Activated naive CD4-positive, alpha-beta T cell (primary cell): ENCODE measurements at places on chromosomes 5 and 9.

DNA sequence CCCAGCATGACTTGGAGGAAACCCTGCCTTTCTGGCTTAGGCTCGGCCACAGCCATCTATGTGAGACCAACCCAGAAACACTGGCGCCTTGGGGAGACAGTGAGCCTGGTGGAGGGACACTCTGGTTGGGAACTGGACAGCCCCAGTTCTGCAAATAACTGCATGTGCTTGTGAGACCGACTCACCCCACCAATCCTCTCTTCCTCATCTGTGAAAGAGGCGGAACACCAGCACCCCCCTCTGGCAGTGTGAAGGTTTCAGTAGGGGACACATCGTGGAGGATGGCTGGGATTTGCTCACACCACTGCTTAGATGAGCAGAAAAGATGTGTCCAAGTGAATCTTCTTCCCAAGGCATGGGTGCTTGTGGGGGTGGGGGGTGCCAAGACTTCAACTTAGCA lies 43.4 kb upstream of the N4BP3 start:
- DNase-seq, result no peak

DNA sequence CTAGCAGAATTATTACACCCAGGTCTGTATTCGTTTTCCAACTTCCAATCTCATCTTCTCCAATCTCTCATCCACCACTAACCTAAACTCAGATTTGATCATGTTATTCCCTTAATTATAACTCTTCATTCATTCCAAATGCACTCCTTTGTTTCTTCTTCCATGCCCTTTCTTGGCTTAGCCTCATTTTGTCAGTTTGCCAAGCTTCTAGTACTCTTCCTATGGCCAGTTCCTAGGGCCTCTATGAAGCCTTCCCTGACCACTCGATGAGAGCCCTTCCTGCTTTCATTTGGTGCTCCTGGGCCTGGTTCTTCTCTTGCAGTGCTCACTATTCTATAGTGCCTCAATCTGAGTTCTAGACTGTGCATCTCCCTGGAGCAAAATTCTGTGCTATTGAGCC lies 5.8 kb downstream of the FAM219A start:
- DNase-seq, result no peak

DNA sequence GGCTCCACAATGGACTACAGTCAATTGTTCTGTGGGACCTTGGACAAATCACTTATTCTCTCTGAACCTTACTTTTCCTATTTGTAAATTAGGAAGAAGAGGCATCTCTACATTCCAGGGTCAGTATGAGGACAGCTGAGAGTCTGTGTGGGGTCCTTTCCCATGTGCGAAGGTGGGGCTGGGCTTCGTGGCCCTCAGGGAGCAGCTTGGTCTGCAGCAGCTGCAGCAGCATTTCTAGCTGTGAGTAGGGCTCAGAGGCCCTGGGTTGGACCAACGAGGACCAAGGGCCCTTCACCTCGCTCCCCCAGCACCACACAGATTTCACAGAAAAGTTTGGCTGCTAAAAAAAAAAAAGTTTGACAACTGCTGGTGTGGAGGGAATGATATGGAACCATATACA lies 9.4 kb upstream of the DDX41 start:
- no peak for DNase-seq

GRCh38 chr9:107733523-107733894 lies 243.9 kb upstream of the KLF4 start:
- no peak for DNase-seq

DNA sequence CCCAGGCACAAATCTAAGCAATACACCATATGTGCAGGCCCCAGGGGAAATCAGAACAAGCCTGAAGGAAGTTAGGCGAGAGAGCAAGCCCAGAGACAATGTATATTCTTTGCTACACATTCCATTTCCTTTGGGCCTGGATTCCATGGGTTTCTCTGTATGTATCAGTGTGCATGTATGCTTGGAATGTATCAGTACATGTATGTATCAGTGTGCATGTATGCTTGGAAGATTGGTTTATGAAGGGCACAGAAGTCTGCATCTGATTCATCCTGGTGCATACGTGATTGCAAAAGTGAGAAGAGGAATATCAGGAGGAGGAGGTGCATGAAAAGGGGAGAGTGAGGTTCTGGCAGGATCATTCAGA lies 232.6 kb upstream of the ANKRD55 start:
- DNase-seq, result no peak

DNA sequence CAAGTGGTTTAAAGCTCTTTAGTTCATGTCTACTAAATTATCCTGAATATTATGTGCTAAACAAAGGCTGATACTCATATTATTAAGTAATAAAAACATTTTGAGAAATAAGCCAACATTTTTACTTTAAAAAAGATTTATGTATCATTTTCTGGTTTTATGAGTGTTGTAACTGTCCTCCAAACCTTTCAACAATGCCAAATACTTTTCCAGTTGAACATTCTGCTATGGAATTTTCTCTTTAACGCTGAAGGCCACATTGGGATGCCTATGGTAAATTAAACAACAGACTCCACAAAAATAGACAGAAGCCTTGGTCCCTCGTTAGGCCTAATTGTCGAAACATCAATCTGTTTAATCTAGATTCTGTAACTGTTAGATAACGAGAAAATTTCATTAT lies 131.3 kb downstream of the GLIS3 start:
- no peak for DNase-seq

GRCh38 chr9:122226142-122226757 lies 2.5 kb downstream of the LHX6 start:
- DNase-seq, result no peak

DNA sequence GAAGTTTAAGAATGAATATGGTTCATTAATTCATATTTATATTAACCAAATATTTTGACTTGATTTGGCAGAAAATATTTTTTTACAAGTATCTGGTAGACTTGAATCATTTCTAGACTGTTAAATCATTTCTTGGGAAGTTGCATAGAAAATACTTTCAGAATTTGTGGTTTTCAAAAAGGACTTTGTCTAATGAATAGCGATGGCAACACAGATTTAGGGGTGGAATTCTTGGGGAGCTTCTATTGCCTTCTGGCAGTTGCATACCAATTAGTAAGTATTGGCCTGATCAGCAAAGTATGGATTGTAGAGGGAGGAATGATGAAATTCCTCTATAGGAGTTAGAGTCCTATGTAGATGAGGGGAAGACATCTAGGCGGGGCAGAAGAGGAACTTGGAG lies 68.6 kb upstream of the CKMT2 start:
- no peak for DNase-seq

GRCh38 chr9:99185348-99185632 lies 36.5 kb downstream of the ALG2 start:
- DNase-seq, result no peak

DNA sequence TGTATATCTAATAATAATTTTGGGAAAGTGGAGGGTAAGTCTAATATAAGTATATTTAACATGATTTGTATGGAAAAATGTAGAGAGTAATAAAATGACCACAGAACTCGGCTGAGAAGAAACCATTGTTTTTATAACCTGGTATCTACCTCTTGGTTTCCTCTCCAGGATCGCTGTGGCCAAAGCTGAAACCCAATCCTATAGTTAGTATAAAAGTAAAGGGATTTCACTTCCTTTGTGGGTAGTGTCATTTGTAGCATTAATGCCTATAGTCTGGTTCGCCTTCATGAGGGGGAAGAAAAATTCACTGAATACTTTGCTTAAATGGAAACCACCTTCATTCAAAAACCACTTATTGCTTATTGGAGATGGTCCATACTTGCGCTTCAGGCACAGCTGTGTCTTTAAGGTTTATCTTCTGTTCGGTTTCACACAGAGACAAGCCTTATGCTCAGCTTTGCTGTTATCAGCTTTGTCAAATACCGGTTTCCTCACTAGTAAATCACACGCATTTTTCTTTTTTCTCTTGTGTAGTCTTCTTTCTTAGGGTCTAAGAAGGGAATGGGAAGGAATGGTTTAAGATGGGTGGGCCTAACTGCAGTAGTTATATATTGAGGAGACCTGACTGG lies 12.1 kb downstream of the PIK3R1 start:
- no peak for DNase-seq

- DNase-seq, result no peak
Observed at GRCh38 chr9:131116281-131117120, 8.9 kb upstream of the NUP214 start.

DNA sequence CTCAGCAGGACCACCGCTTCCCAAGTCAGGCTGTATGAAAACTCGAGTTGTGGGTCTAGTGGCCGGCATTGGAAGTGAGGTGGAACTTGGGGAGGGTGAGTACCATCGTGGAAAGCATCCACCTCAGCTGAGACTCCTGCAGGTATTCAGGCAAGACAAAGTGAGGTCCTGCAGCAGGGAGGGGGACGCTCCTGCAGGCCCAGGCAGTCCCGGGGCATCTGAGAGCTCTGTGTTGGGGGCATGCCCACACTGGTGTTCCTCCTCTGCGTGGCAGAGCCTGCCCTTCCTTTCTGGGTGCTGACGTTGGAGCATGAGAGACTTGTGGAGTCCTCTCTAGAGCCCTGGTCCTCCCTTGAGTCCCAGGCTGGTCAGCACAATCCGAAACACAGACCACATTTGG lies 187.7 kb downstream of the CACNA1B start:
- no peak for DNase-seq

GRCh38 chr5:116517488-116517887 lies 57.1 kb downstream of the SEMA6A start:
- DNase-seq, result no peak

GRCh38 chr5:177330991-177331842 lies 19.5 kb upstream of the MXD3 start:
- DNase-seq, result no peak

- no peak for DNase-seq
Observed at GRCh38 chr9:68457803-68458202, 82.9 kb downstream of the TMEM252 start.

- no peak for DNase-seq
Observed at GRCh38 chr5:156529892-156530291, 202.9 kb downstream of the SGCD start.

DNA sequence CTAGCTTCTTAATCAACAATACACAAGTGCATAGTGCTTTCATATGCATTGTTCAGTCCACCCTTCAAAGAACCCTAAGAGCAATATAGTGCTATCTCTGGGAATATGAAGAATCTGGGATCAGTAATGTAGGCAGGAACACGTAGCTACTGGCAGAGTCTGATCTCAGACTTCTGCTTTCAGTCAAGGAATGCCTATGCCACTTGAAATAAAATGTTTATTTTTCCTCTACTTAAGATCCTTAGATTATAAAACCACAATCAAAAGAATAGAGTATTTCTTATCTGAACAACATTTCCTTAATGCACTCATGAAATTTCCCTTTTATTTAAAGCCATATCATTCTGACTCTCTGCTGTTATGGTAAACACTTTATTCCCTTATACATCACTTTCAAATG lies 1407.8 kb upstream of the C9orf72 start:
- no peak for DNase-seq

DNA sequence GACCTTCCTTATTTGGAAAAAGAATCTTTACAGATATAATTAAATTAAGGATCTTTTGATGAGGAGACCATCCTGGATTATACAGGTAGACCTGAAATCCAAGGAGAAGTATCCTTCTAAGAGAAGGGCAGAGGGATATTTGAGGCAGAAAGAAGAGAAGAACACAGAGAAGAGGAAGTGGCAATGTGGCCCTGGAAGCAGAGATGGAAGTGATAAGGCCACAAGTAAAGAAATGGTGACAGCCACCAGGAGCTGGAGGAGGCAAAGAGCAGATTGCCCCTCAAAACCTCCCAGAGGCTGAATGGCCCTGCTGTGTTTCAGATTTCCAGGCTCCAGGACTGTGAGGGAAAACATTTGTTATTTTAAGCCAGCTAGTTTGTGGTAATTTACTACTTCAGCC lies 93.0 kb upstream of the ANKRD55 start:
- no peak for DNase-seq

GRCh38 chr5:1217596-1218206 lies 7.5 kb upstream of the SLC6A18 start:
- DNase-seq, result no peak

DNA sequence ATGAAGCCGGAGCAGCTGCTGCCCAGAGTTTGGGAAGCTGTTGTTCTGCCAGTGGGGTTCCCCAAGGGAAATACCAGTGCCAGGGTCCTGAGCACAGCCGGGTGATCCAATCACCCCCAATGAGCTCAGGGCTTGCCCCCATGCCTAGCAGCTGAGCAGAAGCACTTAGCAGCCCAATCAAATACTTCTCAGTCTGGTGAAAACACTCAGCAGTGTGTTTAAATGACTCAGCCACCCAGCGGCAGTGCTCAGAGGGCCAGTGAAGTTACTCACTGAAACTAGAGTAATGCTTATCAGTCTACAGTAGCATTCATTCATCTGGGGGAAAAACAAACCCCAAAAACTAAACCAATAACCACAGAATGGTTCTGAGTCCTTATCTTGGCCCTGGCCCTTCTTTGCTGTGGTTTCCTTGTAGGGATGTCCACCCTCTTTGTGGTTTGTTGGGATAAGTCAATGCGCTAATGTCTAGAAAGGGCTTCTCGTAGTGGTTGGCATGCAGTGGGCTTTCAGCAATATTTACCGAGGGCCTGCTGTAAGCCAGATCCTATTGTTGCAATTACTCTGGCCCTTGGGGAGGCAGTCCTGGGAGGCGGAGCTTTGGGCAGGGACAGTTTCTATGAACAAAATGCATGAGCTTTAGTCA lies 43.1 kb downstream of the LHX2 start:
- no peak for DNase-seq

DNA sequence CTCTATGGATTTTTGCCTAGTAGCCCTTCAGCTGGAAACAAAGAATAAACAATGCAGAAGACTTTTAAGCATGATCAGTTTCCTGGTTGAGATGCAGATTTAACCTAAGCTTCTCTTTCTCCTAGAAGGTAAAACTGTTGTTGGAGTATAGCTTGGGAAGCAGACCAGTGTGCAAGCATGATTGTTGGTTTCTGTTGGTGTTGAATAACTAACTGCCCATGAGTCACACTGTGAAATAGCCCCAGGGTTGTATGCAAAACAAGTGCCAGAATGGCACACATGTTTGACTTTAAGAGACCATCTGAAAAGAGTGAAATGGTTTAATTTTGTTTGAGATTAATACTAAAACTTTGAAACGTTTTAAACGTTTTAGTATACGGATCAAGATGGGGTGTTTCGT lies 227.1 kb downstream of the ARHGEF28 start:
- DNase-seq, result no peak
